Inflammatory macrophage (primary cell): ENCODE measurements at places on chromosomes 3 and 15.

DNA sequence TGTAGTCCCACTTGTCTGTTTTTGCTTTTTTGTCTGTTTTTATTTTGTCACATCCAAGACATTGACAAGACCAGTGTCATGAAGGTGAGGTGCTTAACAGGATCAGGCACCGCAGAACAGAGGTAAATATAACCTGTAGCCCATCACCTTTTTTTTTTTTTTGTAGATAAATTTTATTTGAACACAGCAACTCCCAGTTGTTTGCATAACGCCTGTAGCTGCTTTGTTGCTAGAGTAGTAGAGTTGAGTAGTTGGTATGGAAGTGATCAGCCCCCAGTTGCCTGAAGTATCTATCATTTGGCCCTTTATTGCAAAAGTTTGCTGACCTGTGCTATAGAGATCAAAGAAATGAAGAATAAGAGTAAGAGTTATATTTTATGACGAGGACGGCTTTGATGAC lies 135.0 kb downstream of the TCF12 start:
- no peak for DNase-seq

GRCh38 chr3:57966829-57967228 lies 41.4 kb upstream of the FLNB start:
- no peak for DNase-seq

DNA sequence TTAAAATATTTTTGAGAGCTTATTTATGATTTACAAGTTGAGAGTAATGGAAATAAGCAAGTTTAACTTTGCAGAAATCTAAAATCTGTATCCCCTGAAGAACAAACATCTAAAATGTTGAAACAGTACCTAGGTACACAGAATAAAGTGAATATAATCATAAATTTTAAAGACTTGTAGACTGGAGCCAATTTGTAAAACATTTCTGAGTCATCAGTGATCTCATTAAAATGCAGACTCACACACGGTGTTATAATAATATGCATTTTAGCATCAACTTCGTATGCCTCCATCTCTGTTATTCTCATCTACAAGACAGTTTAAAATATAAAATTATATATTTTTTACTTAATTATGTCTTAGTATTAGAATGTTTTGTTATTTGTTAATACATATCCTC lies 399.5 kb upstream of the GOLIM4 start:
- DNase-seq = no peak

- DNase-seq = no peak
Measured at GRCh38 chr15:43518197-43518761, 871 bp downstream of the MAP1A start.

GRCh38 chr3:196969134-196969659 lies 564 bp upstream of the PIGZ start:
- DNase-seq = peak; percentile 48

GRCh38 chr3:169420429-169420828 lies 243.1 kb downstream of the MECOM start:
- DNase-seq = no peak

GRCh38 chr3:149816986-149817385 lies 4.0 kb downstream of the RNF13 start:
- DNase-seq = peak; percentile 96

GRCh38 chr3:170428095-170428494 lies 9.4 kb downstream of the CLDN11 start:
- DNase-seq = no peak

- DNase-seq = no peak
Measured at GRCh38 chr15:41777421-41777973, 3.2 kb downstream of the MAPKBP1 start.

GRCh38 chr3:9206287-9206686 lies 43.2 kb downstream of the SRGAP3 start:
- no peak for DNase-seq

DNA sequence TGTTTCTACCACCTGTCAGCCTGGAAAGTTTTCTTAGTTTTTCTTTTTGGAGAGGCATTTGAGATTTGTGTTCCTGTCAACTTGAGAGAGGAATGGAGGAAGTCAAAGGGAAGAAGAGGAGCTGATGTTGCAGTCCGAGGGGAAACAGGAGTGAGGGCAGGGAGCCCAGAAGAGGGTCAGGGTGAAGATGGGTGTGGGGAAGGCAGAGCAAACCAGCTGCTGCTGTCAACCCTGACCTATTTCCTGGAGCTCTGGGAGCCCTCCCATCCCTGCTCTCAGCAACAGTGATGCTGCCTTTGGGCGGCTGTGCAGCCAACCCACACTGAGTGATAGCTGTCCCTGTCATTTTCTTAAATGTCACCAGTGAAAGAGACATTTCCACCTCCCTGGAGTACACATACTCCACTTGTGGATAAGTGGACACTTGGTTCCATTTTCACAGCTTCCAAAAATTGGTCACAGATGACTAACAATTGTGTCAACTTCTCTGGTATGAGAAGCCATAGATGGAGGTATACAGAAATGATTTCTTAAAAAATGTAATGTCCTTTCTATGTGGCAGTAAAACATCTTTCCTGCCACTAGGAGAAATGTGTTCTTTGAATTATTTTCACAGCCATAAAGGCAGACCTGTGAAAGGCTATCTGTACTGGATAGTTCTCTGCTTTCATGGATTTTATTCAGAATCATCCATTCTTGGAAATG lies 556.3 kb upstream of the TBL1XR1 start:
- no peak for DNase-seq

GRCh38 chr3:44525060-44525459 lies 29.9 kb upstream of the ZKSCAN7 start:
- no peak for DNase-seq

DNA sequence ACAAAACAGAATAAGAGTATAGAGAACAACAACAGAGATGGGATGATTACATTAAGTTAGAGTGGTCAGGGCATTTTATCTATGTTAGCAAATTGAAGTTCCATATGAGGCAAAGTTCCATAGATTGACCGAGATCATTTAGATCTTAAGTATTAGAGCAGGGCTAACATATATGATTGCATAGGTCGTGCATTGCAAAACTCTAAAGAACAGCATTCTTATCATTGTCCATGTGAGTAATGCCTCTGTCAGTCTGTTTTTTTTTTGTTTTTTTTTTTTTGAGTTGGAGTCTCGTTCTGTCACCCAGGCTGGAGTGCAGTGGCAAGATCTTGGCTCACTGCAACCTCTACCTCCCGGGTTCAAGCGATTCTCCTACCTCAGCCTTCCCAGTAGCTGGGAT lies 341.7 kb upstream of the KCNH8 start:
- no peak for DNase-seq

DNA sequence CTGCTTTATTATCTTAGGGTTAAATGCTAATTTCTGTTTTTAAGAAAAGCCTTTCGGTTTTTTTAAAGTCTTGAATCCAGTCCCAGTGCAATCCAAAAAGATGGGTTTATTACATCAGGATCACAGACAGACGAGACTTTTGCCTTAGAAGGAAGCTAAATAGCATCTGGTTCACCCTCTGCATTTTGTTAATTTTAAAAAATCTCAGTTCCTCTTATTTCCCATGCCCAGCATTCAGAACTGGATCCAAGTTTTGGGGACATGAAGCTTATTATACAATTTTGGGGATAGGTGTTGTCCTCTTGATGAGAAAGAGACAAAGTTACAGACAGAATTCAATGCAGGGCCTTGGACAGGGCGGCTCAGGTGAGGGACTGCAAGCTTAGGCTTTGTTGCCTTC lies 181.5 kb upstream of the LYSMD4 start:
- peak; percentile 37 for DNase-seq

GRCh38 chr3:62323241-62323640 lies 50.1 kb downstream of the FEZF2 start:
- DNase-seq = no peak

- DNase-seq = no peak
Measured at GRCh38 chr3:24258260-24258659, 236.4 kb downstream of the THRB start.

DNA sequence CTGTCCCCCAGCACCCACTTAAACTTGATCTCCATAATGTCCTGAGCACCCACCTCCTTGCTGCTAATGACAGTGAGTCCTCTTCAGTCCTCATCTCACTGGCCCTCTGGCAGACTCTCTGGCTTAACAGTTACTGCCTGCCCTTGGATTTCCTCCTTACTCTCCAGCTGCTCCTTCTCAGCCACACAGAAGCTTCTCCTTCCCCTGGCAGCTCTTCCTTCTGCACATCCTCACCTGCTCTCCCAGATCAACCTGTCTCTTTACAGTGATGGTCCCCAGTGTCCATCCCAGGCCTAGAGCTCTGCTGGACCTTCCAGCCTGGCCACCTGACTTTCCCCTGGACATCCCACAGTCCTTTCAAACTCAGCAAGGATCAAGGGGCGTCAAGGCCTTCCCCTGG lies 47.4 kb upstream of the SMAD3 start:
- DNase-seq = no peak

GRCh38 chr3:196140224-196140623 lies 58.3 kb upstream of the TFRC start:
- DNase-seq = no peak

GRCh38 chr3:85068911-85069310 lies 110.1 kb downstream of the CADM2 start:
- no peak for DNase-seq

- no peak for DNase-seq
Measured at GRCh38 chr3:23885210-23885609, 31.6 kb downstream of the NKIRAS1 start.

- no peak for DNase-seq
Measured at GRCh38 chr3:23666818-23667217, 138.9 kb upstream of the UBE2E1 start.

DNA sequence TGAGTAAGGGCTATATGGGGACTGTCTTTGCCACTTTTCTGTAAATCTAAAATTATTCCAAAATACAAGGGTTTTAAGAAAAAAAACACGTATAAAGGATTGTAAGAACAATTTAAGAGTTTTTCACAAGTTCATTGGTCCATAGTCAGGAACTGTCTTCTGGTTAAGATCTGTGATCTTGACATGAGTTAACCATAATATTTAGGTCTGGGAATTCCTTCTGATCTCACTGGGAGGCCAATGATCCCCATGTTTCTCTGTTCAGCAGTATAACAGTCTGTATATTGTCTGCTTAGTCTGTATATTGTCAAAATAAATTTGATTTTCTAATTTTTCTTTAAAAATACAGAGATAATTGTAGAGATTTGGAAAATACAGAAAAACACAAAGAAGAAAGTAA lies 848 bp upstream of the RHCG start:
- DNase-seq = no peak

DNA sequence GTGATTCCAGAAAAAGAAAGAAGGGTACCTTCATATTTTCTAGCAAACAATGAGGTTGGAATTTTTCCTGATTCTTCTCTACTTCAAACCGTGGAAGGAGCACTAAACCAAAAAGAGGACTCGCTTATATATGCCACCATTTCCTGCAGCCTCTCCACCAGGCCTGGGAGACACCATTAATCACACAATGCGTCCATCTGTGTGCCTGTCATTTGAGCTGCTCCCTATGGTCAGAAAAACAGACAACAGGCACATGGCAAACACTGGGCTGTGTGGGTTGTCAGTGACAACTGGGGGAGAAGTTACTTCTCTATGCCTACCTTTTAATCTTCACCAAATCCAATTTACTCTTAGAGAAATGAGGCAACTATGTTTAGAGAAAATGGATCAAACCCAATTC lies 71.9 kb downstream of the NR2F2 start:
- no peak for DNase-seq

- no peak for DNase-seq
Measured at GRCh38 chr3:118543832-118544231, 490.8 kb downstream of the IGSF11 start.

GRCh38 chr3:170423001-170423615 lies 4.4 kb downstream of the CLDN11 start:
- no peak for DNase-seq

GRCh38 chr3:66720508-66720907 lies 219.7 kb upstream of the LRIG1 start:
- DNase-seq = no peak

GRCh38 chr3:37453393-37454389 lies 279.3 kb upstream of the LRRFIP2 start:
- peak; percentile 15 for DNase-seq

- no peak for DNase-seq
Measured at GRCh38 chr3:113534365-113534764, 2.0 kb downstream of the SIDT1 start.

GRCh38 chr3:175564363-175564762 lies 705.2 kb downstream of the NAALADL2 start:
- no peak for DNase-seq

DNA sequence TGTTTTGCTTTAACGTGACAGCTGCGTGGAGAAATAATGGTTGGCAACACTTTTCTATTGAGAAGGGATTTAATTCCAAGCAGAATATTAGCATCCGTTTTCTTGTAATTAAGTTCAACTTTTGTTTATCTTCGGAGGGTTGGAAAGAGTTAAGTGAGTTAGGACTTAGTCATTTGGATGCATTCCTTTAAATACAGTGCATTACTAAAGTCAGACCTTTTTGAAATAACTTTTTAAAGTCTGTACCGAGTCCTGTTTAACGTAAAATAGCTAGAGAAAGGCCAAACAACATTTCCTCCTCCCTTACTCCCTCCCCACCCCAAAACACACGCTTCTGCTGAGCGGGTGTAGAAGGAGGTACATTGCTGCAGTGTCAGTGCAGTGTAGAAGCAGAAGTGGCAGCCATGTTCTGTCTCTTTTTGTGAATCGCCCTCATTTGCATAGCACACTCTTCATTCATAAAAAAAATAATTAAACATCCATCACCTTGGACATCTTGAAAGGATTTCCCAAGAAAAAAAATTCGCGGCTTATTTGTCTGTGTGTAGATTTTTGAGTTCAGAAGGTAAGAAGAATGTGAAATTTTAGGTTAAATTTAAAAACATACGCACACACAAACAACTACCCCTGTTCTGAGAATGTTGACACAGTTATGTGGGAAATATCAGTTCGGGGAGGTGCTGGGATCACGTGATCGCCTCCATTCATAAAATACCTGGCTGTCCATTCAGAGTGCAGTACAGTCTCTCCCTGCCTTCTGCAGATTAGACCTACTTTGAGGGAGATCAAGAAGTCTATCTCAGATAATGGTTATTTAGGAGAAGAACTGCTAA lies 1.6 kb downstream of the SPRED1 start:
- peak; percentile 79 for DNase-seq

DNA sequence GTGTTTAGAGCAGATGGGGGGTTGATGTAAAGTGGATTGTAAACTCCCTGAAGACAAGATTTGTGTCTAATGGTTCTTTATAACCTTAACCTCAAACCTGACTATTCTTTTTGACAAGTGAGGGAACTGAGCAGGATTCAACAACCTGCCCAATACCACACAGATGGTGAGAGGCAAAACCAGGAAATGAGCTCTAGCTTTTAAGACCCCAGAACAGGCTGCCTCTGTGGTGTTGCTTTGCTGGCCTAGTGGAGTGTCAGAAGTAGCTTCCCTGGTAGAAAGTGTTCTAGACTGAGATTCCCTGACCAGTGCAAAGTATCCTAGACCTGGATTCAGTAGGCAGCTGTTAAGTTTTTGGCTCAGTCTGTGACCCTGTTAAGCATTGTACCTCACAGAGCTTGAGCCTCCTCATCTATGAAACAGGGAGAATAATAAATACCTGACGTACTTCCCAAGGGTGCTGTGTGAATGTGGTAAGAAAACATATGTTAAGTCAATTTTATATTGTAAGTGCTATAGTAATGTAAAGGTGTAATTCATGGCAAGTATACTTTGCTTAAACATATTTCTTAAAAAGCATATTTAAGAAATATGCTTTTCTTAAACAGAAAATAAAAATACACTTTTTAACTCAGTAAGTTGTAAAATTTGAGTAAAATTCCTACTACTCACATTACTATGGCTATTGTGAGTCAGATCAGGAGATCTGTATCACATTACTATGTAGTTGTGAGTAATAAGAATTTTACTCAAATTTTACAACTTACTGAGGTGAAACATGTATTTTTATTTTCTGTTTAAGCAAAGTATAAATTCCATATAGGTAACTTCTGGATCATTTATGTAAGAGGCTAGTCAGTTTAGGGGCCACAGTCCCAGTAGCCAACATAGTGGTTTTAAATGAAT lies 8.8 kb downstream of the GPR87 start:
- DNase-seq = no peak
